Stimulated activated CD4-positive, alpha-beta T cell treated with anti-CD3 and anti-CD28 coated beads, TNF-alpha, amount 100 ng/mL, for 24 hours (primary cell): ENCODE measurements at places on chromosomes 1 and 21.

DNA sequence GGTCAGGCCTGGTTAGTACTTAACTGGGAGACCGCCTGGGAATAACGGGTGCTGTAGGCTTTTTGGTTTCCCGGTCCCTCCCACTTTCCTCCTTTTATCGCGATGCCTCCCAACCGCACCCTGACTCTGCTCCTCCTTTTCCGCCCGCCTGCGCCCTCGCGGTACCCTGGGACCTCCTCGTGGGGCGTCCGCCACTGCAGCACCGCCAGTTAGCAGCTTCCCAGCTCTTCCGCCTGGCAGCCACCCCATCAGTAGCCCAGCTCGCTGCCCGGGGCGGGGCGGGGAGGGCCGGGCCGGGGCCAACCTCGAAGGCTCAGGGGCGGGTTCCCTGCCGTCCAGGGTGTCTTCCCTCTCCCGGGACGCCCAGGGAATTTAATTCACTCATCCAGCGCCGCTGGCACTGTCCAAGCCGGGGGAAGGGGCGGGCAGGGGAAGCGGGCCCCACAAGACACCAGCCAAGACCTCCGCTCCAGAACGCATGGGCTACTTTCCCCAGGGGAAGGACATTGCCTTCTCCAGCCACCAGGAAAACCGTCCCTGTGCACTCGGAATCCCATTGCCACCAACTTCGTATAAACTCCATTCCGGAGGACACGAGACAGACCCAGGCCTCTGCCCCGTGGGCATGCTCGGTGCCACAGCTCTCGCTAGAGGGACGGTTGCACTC lies 2.0 kb upstream of the ZNF678 start:
- no peak for DNase-seq

DNA sequence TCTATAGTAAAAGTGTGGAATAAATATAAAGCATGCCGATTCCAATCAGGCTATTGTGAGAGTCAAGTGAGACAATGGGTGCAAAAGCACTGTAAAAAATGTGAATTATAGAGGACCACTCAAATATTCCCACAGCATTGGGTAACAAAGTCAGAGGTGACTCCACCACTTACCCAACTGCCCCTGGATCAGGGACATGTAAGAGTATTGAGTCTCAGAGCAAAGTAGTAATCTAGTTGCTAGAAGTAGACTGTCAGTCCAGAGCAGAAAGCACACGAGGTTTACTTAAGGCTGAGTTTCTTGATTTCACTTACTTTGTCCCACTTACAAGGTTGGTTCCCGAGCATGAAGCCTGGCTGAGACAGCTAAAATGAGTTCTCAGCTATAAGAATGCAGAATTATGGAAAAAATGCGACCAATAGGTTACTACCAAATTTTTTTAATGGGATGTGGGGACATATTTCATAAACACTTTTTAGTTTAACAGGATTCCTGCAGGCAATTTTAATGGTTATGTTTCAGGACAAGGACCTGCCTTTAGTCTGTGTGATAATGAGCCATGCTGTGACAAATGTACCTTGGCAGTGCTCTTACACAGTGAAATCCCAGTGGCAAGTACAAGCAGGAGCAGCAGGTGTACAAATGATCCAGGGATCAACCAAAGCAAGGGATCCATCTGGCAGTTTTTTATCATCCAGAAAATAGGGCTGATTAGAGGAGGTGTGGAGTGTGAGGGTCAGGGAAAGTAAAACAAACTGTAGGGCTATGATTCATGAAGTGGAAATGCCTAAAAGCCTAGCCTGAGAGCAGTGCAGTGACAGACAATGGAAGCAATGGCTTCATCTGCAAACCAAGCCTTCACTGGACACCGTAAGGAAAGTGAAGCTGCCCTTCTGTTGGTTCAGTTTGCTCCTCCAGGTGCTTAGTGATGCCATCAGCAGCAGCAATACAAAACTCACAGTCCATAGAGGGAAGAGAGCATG lies 156.2 kb upstream of the SPAG17 start:
- DNase-seq: no peak

DNA sequence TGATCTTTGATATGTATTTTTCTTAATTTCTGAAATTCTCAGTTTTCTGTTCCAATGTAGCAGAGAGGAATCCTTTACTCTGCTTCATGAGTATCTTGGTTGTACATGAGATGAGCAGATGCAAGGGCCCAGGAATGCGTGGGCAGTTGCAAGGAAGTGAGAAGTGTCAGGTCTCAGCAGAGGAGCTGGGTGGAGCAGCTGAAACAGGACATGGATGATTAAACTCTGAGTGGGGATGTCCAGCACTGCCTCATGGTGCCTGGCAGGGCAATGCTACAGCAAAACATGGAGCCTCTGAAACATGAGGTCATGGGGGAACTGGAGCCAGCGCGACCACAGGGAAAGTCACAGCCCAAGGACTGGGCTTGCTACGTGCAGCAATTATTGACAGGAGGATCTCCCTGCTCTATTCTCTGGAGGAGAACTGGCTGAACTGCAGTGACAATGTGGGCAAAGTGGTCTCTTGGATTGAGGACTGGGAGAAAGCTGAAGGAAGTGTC lies 48.4 kb downstream of the COLGALT2 start:
- DNase-seq: no peak

- no peak for DNase-seq
Observed at GRCh38 chr1:167430134-167430848, 88.0 kb downstream of the CD247 start.

- DNase-seq: no peak
Observed at GRCh38 chr1:29393451-29393826, 157.1 kb downstream of the PTPRU start.

GRCh38 chr1:109198043-109198695 lies 15.5 kb upstream of the SARS1 start:
- no peak for DNase-seq

DNA sequence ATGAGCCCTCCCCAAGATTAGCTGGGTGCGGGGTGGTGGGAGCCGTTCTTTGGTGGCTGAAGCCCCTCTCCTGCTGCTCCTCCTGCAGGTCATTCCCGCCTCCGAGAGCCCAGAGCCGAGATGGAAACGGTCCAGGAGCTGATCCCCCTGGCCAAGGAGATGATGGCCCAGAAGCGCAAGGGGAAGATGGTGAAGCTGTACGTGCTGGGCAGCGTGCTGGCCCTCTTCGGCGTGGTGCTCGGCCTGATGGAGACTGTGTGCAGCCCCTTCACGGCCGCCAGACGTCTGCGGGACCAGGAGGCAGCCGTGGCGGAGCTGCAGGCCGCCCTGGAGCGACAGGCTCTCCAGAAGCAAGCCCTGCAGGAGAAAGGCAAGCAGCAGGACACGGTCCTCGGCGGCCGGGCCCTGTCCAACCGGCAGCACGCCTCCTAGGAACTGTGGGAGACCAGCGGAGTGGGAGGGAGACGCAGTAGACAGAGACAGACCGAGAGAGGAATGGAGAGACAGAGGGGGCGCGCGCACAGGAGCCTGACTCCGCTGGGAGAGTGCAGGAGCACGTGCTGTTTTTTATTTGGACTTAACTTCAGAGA lies 448 bp downstream of the G0S2 start:
- no peak for DNase-seq

- DNase-seq: no peak
Observed at GRCh38 chr1:157994704-157995582, 1.5 kb downstream of the KIRREL1 start.

DNA sequence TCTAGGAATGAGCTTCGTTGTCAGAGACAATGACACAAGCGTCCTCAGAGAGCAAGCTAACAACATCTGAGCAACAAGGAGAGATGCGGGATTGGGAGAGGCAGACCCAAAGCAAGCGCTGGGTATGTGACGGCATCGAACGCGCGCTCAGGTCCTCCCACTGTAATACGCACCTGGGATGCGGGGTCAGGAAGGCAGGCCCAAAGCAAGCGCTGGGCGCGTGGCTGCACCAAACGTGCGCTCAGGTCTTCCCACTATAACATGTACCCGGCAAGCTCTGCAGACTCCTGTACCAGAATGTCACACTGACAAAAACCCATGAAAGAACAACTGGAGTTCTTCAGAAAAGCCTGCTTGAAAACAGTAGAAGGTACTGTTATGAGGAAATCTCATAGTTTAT lies 653.8 kb downstream of the SMYD3 start:
- no peak for DNase-seq
